ENCODE measurements at places on chromosomes 6 and 20.
A peak's percentile ranks its signal among the peaks of the same experiment; 100 is the strongest.

DNA sequence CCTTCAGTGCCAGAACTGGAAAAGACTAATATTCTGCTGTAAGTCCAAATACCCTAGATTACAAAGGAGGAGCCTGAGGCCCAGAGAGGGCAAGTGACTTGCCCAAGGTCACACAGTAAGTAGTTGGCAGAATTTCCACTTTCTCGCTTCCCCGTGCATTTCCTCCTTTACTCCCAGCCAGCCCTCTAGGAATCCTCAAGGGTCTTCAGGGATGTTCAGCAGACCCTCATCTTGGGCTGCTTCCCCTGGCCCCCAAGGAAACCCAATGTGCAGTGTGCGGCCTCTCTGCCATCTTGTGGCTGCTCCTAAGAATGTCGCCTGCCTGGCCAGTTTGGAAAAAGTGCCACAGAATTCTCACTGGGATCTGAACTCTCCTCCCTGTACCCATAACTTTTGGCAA, 217.7 kb upstream of the LRFN2 start:
- no peak for DNase-seq

DNA sequence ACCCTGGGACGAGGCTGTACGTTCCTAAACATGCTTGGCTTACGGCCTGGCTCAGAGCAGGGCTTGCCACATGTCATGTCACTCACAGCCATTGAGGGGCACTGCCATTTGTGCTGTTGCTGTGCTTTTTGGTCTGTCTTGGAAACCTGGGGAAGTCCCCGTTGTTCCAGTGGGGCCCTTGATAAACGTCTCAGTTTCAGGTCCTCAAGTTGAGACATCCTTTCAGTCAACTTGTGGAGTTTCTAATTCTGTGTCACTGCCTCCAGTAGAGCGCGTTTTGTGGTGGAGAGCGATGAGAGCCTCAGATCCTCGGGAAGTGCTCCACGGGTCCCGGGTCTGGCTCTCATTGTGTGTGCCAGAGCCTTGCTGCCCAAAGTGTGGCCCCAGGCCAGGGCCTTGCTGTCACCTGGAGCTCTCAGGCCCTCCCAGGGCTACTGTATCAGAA, 43.0 kb upstream of the CCR6 start:
- peak; percentile 68 for DNase-seq

DNA sequence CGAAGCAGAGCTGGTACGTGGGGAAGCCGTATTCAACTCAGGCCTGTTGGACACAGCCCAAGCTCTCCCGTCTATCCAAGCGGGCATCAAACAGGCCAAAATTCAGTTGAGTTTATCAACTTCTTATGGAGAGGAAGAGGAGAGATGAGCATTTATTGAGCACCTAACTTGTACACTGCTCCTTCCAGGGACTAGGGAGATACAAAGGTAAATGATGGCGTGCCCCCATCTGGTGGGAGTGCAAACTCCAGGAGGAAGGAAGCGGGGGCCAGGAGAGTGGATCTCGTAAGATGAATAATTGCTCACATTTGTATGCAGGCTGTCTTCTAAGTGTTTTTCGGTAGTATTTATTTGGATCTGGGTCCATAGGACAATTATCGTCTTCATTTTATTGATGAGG, 146.6 kb downstream of the SOBP start:
- DNase-seq: no peak

DNA sequence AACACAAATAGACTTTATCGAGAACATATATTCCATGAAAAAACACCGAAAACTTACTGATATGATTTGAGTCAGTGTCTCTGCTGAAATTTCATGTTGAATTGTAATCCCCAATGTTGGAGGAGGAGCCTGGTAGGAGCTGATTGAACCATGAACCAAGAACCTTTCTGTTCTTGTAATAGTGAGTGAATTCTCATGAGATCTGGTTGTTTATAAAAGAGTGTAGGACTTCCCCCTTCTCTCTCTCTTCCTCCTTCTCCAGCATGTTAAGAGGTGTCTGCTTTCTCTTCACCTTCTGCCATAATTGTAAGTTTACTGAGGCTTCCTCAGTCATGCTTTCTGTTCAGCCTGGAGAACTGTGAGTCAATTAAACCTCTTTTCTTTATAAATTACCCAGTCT, 1289.3 kb upstream of the CITED2 start:
- no peak for DNase-seq

- DNase-seq: peak; percentile 43
These were observed 7.6 kb downstream of the PTPN1 start for GRCh38 chr20:50517817-50518154.
